RPMI7951 (cell line): ENCODE measurements at places on chromosomes 1 and 21.

DNA sequence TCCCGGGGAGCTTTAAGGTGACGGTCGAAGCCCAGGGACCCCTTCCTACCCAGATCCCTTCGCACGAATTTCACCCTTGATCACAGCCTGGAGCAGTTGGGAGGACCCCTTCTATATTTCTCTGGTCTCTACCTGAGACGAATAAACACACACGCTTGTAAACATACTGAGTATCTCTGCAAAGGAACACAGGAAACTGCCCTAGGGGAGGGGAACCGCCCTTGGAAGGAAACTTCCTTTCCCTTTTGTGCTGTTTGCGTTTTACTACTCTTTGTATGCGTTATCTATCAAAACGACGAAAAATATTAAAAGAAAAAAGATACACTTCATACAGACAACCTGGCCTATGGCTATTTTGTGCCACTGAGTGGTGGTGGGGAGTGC is 750 bp downstream of the NECAP2 start:
- peak; percentile 32 for DNase-seq

DNA sequence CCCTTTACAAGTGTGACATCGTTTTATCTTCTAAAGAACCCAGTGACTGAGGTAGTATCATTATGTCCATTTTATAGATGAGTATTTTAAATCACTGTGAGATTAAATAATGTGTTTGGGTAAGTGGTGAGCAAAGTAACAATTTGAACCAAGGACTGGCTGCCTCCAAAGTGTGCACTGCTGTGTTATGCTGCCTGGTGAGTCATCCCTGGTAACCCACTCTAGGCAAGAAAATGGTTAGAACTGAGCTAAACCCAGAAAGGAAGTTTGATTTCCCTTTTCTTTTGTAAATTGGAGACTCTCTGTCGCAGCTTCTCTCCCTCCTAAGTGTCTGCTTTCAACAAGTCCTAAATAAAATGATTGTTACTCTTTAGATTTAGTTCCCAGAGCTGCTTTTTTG is 342.8 kb upstream of the KAZN start:
- DNase-seq, result no peak

DNA sequence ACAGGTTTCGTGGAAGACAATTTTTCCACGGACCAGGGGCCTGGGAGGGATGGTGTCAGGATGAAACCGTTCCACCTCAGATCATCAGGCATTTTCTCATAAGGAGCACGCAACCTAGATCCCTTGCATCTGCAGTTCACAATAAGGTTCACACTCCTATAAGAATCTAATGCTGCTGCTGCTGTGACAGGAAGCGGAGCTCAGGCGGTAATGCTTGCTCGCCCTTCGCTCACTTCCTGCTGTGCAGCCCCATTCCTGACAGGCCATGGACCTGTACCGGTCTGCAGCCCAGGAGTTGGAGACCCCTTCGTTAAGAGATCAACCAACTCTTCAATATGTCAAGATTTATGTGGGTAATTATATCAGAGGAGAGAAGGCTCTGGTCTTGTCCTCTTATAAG is 3.3 kb upstream of the DHX9 start:
- DNase-seq, result no peak

DNA sequence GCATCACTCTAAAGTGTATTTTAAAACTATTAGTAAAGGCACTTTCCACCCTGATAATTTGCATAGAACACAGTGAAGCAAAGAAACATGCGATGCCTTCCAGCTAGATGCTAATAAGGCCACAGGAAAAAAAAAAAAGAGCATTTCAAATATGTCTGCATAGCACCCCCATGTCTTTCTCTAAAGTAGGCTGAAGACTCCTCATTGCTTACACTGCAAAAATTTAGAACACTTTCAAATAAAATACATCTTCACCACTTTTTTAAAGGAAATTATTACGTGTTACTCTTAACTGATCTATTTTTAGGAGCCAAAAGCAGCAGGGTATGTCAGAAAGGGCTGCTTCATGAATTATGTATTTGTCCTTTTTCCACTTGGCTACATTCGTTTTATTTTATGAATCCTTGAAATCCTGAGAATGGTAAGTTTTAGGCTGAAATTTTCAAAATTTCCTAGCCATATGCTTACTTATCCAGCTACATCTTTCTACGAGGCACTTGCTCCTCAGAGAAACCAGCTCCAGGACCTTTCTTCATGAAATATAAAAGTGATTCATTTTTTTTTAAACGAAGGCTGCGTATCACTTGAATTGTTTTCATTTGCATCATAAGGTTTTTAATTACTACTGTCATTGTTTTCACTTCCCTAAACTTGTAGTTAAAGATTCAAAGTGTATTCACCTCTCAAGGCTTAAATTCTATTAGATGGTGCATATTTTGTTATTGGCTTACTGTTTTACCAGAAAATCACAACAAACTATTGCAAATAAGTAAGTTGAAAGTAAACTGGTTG is 513.0 kb downstream of the PTPRC start:
- DNase-seq, result no peak

- DNase-seq, result peak; percentile 15
Measured at GRCh38 chr1:33396188-33397124, 34.4 kb downstream of the PHC2 start.

DNA sequence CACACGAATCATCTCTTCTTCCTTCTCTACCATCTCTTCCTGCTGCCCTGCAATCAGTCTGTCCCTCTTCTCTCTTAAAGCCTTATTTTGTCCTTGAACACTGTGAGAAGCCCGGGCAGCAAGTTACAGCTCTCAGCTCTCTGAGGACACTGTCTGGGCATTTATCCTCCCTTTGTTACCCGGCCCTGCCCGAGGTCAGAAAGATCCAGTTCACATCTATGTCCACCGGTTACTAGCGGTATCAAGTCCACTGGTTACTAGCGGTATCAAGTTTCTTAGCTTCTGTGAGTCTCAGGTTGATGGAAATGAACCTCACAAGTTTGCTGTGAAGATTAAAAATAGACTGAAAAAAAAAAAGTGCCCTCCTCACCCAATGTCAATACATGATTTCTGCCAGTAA is 18.8 kb downstream of the IFNLR1 start:
- DNase-seq, result no peak

DNA sequence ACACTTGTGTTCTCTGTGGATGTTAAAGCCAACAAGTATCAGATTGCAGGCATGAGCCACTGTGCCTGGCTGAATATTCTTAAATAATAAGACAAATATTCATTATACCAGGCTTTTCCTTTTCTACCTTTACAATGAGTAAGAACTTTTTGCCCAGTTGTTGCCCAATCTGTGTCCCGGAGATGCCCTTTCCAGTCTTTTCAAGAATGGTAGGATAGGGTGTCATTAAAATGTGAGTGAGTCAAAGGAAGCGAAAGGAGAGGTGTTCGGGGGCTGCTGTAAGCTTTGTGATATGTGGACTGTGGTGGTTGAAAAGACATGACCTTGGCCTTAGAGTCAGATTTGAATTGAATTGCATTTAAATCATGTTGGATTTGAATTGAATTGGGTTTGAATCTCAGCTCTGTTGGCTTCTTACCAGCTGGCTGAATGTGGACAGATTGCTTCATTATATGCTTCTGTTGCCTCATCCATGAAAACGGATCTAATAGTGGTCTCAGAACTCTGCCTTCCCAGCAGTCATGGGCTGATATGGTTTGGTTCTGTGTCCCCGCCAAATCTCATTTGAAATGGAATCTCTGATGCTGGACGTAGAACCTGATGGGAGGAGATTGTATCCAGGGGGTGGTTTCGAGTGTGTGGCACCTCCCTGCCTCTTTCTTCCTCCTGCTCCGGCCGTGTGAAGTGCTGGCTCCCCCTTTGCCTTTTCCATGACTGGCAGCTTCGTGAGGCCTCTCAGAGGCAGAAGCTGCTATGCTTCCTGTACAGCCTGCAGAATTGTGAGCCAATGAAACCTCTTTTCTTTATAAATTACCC is 22.7 kb upstream of the AADACL3 start:
- no peak for DNase-seq

- no peak for DNase-seq
Measured at GRCh38 chr1:209869291-209870149, 41.7 kb downstream of the UTP25 start.
